Activated CD4-positive, alpha-beta T cell treated with anti-CD3 and anti-CD28 coated beads for 36 hours (primary cell): ENCODE measurements at places on chromosomes 2 and 18. TPM values are rescaled to one million over a fixed set of nuclear protein-coding genes. Genes with fewer than 3 reads are reported as not detected.

- DNase-seq = no peak
Measured at GRCh38 chr2:113978524-113979190, 88.8 kb downstream of the ACTR3 start.

GRCh38 chr2:182080493-182080892 is 94.8 kb downstream of the PPP1R1C start:
- no peak for DNase-seq

DNA sequence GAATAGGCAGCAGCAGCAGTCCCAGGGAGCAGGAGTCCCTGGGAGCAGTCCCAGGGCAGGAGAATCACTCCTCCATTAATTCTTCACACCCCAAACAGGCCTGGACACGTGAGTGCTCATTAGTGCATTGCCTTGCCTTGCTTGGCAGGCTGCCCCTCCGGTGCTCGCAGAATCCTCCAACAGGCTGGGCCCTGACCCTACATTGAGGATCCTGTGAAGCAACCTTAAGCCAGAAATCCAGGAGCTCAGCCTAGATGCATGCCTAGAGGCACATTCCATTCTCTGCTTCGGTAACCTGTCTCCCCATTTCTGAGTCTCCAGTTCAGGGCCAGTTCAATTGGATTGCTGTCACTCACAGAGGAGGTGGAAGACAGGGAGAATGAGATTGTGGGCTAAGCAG is 97.4 kb upstream of the LRATD1 start:
- DNase-seq = no peak

DNA sequence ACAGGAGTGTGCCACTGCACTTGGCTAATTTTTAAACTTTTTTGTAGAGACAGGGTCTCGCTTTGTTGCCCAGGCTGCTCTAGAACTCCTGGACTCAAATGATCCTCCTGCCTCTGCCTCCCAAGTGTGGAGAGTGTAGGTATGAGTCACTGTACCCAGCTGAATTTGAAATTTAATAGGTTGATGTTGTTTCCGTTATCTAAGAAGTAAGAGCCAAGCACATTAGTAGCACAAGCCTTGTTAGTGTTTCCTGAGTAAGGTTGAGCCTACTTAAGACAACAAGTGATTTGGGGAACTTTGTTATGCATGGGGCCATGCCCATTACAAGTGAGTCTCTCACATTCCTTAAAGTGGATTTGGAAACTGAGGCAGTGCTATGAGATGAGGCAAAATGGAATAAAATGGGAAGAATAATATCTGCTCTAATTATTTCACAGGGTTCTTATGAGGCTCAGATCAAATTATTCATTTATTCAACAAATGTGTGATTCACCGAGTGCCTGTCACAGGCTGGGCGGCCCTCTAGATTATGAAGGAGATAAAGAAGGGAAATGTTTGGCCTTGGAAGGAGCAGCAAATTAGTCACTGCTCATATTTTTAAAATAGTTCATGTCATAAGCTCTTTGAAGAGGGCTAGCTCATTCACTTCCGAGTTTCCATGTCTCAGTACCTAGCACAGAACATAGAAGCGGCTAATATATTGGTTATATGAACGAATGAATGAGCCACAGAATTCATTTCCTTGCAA is 217.2 kb downstream of the LDLRAD4 start:
- DNase-seq = peak; percentile 23

DNA sequence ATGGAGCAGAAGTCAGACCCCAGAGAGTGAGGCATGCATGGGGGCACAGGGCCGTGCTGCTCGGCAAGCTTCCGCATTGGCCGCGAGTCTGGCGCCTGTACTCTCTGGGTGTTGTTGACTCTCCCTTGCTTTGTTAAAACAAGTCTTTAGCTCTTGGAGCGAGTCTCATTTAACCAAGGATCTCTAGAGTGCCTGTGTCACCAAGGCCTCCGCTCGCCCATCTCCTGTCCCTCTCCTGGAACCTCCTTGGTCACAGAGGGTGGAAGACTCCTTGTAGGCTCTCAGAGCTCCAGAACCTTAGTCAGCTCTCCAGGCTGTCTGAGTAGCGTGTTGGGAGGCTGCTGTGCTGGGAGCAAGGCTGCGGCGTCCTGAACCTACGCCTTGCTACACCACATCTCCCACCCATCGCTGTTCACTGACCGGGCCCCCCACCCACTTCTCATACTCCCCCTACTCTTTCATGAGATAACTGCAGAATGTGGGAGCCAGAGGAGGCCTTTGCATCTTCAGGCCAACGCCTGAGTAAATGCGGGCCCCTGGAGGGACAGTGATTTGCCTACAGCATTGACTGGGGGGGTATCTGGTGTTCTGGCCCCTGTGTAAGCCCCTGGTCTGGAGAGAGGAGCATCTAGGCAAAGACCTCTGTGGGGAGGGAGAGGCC is 66.1 kb downstream of the CIB4 start:
- no peak for DNase-seq

- no peak for DNase-seq
Measured at GRCh38 chr2:116141891-116142474, 1672.5 kb upstream of the DDX18 start.

- no peak for DNase-seq
Measured at GRCh38 chr2:3186766-3187165, 190.9 kb downstream of the EIPR1 start.

DNA sequence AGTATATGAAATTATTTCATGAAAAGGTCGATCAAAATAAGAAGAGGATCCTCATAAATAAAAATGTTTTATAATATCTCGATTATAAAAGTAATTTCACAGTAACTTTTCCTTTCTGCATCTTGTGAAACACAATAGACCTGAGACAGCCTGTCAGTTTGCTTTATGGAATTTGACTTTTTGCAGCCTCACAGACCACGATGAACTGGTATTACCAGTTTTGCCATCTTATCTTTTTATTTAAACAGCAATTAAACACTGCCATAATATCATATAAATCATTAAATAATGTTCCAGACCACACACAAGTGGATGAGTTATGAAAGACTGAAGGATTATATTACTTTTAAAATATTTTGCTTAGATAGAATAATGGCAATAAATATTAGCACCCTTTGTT is 10.7 kb upstream of the GALNT3 start:
- no peak for DNase-seq

DNA sequence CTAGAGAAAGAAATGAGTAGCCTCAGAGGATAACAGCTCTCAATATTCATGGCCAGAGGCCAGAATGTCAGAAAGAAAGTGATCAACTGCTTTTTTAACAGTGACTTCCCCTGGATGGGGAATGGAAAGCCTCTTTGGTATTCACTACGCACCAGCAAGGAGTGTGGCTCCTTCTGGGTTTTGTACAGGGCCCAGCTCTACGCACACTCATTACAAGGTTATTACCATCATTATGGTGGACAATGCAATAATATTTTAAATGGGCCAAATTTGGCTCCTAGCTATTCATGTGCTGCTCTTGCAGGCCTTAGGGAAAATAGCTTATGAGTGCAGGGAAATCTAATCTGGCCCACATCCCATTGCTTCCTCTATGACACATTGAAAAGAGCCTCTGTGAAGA is 1149.5 kb upstream of the FANCL start:
- no peak for DNase-seq

DNA sequence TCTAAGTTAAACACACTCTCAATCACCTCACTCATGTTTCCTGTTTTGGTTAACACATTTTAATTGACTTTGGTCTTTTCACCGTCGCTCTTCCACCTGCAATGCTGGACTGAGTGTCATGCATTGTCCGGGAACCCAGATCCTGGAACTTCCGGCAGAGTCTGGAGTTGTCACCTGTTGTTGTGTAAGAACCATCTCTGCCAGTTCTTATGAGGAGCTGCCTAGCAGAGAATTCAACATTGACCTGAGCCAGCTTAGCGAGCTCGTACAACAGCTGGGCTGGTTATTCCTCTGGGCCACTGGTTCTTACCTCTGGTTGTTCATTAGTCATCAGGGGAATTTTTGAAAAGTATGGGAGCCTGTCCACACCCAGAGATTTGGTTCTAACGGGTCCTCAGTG is 75.7 kb downstream of the BCL2L11 start:
- DNase-seq = no peak

GRCh38 chr2:120434492-120435308 is 88.8 kb downstream of the INHBB start:
- DNase-seq = no peak

- no peak for DNase-seq
Measured at GRCh38 chr18:56380685-56381084, 257.7 kb downstream of the TXNL1 start.

DNA sequence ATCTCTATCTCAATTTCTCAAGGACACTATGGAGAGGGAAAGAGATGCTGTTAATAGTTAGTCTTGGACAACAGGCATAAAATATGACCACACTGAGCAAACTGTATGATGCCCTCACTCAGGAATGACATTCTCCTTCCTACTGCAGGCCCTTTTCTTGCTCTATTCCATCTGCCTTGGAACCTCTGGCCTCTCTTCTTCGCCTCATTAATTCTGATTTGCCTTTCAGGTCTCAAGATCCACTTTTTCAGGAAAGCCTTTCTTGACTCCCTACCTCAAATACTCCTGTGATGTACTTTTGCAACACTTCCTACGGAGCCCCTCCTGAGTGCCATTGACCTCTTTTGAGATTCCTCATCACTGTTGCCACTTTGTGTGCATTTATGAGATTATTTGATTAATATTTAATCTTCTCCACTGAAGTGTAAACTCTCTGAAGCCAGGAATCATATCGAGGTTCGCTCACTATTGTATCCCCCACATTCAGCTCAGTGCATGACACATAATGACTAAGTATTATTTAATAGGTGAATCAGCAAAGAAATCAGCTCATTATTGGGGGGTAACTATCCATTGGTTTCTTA is 21.3 kb upstream of the SPP2 start:
- DNase-seq = no peak

GRCh38 chr2:175181877-175182308 is 383 bp upstream of the ATP5MC3 start:
- DNase-seq = no peak

GRCh38 chr2:31255911-31256571 is 22.1 kb downstream of the EHD3 start:
- no peak for DNase-seq

DNA sequence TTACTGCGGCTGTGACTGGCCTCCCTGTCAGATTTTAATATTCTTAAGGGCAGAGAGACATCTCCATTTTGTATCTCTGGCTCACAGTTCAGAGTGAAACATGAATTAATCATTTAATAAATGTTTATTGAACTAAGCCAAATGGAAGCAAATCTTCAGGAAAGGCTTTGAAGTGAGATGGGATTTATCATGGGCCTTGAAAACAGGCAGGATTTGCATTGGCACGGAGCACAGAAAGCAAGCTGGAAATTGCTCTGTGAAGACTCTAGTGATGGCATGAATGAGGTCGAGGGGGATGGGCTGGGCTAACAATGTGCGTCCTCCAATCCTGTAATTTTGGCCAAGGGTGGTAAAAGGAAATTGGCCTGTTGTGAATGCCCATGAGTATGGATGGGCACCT is 369.8 kb upstream of the SOX11 start:
- no peak for DNase-seq

- DNase-seq = no peak
Measured at GRCh38 chr2:145906354-145906753, 1386.4 kb upstream of the ZEB2 start.

DNA sequence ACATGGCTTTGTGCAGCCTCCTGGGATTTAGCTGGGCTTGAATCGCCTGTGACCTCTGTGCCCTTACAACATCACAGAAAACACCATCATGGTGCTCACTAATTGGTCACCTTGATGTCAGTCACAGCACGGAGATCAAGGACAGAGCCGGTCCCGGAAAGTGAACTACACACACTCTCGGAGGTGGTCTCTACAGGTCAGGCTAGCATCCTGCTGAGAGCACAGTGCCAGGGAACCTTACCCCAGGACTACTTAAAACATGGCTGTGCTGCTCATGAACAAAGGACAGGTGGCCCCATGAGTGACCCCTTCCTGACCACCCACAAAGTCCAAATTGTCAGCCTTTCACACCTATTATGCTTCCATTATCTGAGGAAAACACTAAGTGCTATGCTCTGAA is 1782.1 kb upstream of the CELF4 start:
- no peak for DNase-seq

- no peak for DNase-seq
Measured at GRCh38 chr18:48826806-48827205, 124.0 kb downstream of the SMAD7 start.

FBXO41 gene
- total RNA-seq = 27.7 TPM

LRRC30 gene
- not detected for total RNA-seq

SERPINB8 gene
- 16.0 TPM for total RNA-seq

GKN2 gene
- total RNA-seq = not detected

ARHGAP15 gene
- 62.6 TPM for total RNA-seq

ITGA4 gene
- total RNA-seq = 33.6 TPM

INPP5D gene
- 53.4 TPM for total RNA-seq

HNRNPLL gene
- 59.8 TPM for total RNA-seq

FOXI3 gene
- not detected for total RNA-seq
